Caco-2 (cell line): ENCODE measurements at places on chromosomes 2 and 18. TPM values are rescaled to one million over a fixed set of nuclear protein-coding genes. Genes with fewer than 3 reads are reported as not detected.

Gene PRSS56
- not detected in 2 replicates for total RNA-seq

Gene AGXT
- 0.20 and 0.39 TPM in 2 replicates for total RNA-seq

Gene APCDD1
- total RNA-seq, result 1.5 and 2.0 TPM in 2 replicates

Gene ARHGEF33
- total RNA-seq, result 0.26 TPM in 1 of 2 replicates, not detected in the other

Gene ICOS
- not detected in 2 replicates for total RNA-seq

Gene CSRNP3
- 1.2 and 1.3 TPM in 2 replicates for total RNA-seq

Gene DCDC2C
- total RNA-seq, result not detected in 2 replicates
